Thyroid gland (tissue), 4 donors: ENCODE measurements at places on chromosomes 5 and 9. TPM values are rescaled to one million over a fixed set of nuclear protein-coding genes. Genes with fewer than 3 reads are reported as not detected.

AMBP gene
- not detected for total RNA-seq

TRPM3 gene
- 6.5 TPM for total RNA-seq

LURAP1L gene
- 2.7 TPM for total RNA-seq

GDF9 gene
- total RNA-seq = not detected

GOLGA1 gene
- total RNA-seq = 15.3 TPM

TAF1L gene
- 0.11 TPM for total RNA-seq

SLC34A3 gene
- 0.33 TPM for total RNA-seq

RNF180 gene
- total RNA-seq = 65.8 TPM

NR5A1 gene
- not detected for total RNA-seq

CYLC2 gene
- total RNA-seq = not detected

MSX2 gene
- total RNA-seq = 0.54 TPM

ADAMTS13 gene
- total RNA-seq = 2.8 TPM

ZBTB34 gene
- 15.1 TPM for total RNA-seq

ZDHHC11B gene
- 1.6 TPM for total RNA-seq

WNT8A gene
- total RNA-seq = not detected

DNA sequence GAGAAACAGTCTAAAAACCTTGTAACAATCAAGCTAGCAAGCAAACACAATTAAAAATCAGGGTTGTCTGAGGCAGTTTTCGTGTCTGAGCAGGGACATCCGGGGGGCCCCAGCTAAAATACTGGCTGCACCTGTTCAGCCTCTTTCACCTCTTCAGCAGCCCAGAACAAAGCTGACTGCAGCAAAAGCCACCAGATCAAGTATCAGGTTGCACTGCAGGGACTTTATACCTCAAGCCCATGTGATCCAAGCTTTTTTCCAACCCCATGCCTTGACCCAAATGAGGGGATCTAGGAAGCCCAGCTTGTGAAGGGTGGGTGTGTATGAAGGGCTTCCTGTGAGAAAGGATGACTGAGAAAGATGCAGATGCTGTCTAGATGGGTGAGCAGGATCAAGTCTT is 133.4 kb downstream of the SEMA6A start:
- H3K4me1 ChIP-seq = peaks cover 10% of the 10 kb centered on the region
- no peaks in the 10 kb centered on the region for H3K36me3 ChIP-seq
- no peaks in the 10 kb centered on the region for H3K27me3 ChIP-seq
- H3K27ac ChIP-seq = no peak overlapping the region
- DNase-seq = no peak
- H3K4me3 ChIP-seq = no peak overlapping the region

DNA sequence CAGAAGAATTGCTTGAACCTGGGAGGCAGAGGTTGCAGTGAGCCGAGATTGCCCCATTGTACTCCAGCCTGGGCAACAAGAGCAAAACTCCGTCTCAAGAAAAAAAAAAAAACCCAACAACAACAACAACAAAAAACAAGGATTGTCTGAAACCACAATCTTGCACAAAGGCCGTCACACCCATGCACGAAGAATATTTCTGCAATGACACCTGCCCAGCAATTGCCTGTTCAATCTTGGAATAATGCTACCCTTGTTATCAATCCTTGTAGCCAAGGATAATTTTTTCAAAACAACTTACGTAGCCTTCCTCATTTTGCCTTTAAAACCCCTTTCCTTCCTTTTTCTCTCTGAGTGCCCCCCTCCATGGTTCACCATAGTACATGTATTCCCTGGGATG is 3.7 kb upstream of the CLTB start:
- no peaks in the 10 kb centered on the region for H3K27me3 ChIP-seq
- peaks cover 12% of the 10 kb centered on the region for H3K4me1 ChIP-seq
- H3K4me3 ChIP-seq = no peak overlapping the region

DNA sequence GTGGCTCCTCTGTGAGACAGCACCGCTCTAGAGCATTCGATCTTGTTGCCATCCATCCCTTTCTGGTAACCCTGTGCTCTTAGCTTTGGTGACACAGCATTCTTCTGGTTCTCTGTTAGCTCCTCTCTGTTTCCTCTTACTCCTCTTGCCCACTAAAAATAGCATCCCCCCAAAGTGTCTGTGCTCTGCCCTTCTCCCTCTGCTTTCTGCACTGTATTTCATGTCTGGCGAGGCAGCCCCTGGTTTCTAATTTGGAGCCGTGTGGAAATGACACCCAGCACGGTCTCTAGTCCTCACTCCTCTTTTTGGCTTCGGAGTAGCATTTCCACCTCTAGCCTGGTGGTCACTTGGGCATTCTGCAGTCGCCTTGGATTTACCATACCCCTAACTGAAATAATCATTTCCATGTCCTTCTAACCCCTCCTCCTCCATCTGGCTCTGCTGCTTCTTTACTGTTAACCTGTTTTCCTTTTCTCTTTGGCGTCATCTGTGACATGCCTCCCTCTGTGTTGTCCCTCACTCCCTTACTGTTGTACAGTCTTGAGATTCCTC is 23.8 kb downstream of the NPR3 start:
- no peak overlapping the region for H3K4me3 ChIP-seq
- no peaks in the 10 kb centered on the region for H3K4me1 ChIP-seq
- no peak overlapping the region for H3K27ac ChIP-seq

- peaks cover 7% of the 10 kb centered on the region for H3K4me1 ChIP-seq
- no peak overlapping the region for H3K4me3 ChIP-seq
- no peak overlapping the region for H3K27ac ChIP-seq
- H3K36me3 ChIP-seq = no peaks in the 10 kb centered on the region
Measured at GRCh38 chr5:169904059-169904458, 76.2 kb downstream of the INSYN2B start.

DNA sequence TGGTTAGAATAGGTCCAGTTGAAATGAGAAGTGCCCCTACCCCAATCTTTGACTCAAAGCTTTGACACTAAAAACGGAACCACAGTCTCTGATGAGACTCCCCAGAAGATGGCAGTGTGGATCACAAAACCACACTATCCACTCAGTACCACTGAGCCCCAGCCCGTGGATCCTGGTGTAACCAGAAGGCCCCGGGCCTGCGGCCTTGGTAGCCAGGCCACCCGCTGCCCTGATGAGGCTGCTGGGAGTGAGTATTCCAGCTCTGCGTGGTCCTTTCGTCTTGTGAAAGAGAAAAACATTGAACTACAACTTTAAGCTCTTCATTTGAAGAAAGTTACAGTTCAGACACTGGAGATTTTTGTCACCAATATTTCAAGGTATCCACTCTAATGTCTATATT is 42.2 kb upstream of the FBP1 start:
- no peak overlapping the region for H3K4me3 ChIP-seq
- no peaks in the 10 kb centered on the region for H3K36me3 ChIP-seq
- no peaks in the 10 kb centered on the region for H3K27me3 ChIP-seq
- H3K4me1 ChIP-seq = no peaks in the 10 kb centered on the region
- peak; percentile 79 for DNase-seq
- no peak overlapping the region for H3K27ac ChIP-seq

DNA sequence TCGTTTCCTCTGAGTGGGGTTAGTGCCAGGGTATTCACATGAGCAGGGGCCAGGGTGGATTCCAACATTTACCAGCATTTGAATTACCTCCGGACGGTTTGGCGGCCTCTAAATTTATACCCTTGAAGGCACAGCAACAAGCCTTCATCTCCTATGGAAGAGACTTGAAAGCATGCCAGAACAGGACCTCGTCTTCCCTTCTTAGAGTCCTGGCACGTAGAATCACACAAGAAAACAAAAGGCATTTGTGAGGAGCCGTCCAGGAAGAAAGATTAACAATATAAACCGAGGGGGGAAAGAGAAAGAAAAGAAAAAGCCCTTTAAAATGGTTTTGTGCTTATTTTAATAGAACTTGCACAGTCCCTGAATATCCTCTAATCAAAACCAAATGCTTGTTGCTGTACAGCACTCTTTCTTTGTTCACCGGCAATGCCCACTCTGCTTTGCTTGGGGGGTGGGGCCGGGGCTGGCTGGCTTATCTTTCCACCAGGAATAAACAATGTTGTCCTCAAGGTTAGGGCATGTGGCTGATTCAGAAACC is 575.8 kb upstream of the ZNF462 start:
- H3K36me3 ChIP-seq = no peaks in the 10 kb centered on the region
- H3K27me3 ChIP-seq = no peaks in the 10 kb centered on the region
- DNase-seq = peak; percentile 2
- H3K4me1 ChIP-seq = no peaks in the 10 kb centered on the region
- no peak overlapping the region for H3K27ac ChIP-seq
- no peak overlapping the region for H3K4me3 ChIP-seq

GRCh38 chr5:110790673-110791072 is 51.9 kb downstream of the SLC25A46 start:
- no peak overlapping the region for H3K27ac ChIP-seq
- H3K4me3 ChIP-seq = no peak overlapping the region
- DNase-seq = no peak
- no peaks in the 10 kb centered on the region for H3K27me3 ChIP-seq
- no peaks in the 10 kb centered on the region for H3K4me1 ChIP-seq

- H3K27ac ChIP-seq = no peak overlapping the region
- DNase-seq = no peak
- H3K4me3 ChIP-seq = no peak overlapping the region
- H3K4me1 ChIP-seq = peaks cover 6% of the 10 kb centered on the region
- no peaks in the 10 kb centered on the region for H3K36me3 ChIP-seq
Measured at GRCh38 chr9:133882849-133883755, 109.0 kb downstream of the VAV2 start.

- no peaks in the 10 kb centered on the region for H3K36me3 ChIP-seq
- no peak within 1 kb of the TSS for H3K27ac ChIP-seq
- no peak within 1 kb of the TSS for H3K4me3 ChIP-seq
- H3K4me1 ChIP-seq = peaks cover 5% of the 10 kb centered on the region
- no peak for DNase-seq
Measured at GRCh38 chr5:850511-851006, at the start of gene ZDHHC11. ZDHHC11 (minus strand) TSS chr5:850986; CDS start chr5:850602, 384 bp downstream.

- DNase-seq = peak; percentile 90
- H3K36me3 ChIP-seq = peaks cover under 1% of the 10 kb centered on the region
- no peak overlapping the region for H3K4me3 ChIP-seq
Measured at GRCh38 chr9:93116072-93116961, 17.7 kb downstream of the NINJ1 start.

GRCh38 chr5:333945-334344 is 12.4 kb downstream of the AHRR start:
- no peaks in the 10 kb centered on the region for H3K36me3 ChIP-seq
- no peaks in the 10 kb centered on the region for H3K4me1 ChIP-seq
- no peaks in the 10 kb centered on the region for H3K27me3 ChIP-seq
- no peak overlapping the region for H3K27ac ChIP-seq

- no peak overlapping the region for H3K27ac ChIP-seq
- DNase-seq = no peak
- H3K27me3 ChIP-seq = no peaks in the 10 kb centered on the region
- no peak overlapping the region for H3K4me3 ChIP-seq
- H3K36me3 ChIP-seq = no peaks in the 10 kb centered on the region
- no peaks in the 10 kb centered on the region for H3K4me1 ChIP-seq
Measured at GRCh38 chr5:40649463-40650030, 30.2 kb upstream of the PTGER4 start.

DNA sequence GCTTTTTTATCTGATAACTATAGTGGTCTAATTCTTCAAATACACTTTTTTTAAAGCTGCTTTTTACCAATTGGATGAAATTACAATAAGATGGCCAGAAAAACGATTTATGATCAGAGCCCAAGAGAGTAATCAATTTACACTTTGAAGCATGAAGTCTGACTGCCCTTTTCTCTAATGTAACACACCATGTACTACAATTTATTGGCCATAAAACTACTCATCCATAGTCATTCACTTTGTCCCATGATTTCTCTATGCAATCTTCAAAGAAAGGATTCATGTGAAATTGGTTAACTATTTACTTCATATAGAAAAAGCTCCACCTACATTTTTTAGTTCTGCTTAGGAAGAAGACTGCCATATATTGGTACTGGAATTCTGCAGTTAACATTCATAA is 73.6 kb upstream of the CAST start:
- H3K27me3 ChIP-seq = no peaks in the 10 kb centered on the region
- no peak overlapping the region for H3K4me3 ChIP-seq
- DNase-seq = no peak
- no peaks in the 10 kb centered on the region for H3K36me3 ChIP-seq
- H3K27ac ChIP-seq = no peak overlapping the region

DNA sequence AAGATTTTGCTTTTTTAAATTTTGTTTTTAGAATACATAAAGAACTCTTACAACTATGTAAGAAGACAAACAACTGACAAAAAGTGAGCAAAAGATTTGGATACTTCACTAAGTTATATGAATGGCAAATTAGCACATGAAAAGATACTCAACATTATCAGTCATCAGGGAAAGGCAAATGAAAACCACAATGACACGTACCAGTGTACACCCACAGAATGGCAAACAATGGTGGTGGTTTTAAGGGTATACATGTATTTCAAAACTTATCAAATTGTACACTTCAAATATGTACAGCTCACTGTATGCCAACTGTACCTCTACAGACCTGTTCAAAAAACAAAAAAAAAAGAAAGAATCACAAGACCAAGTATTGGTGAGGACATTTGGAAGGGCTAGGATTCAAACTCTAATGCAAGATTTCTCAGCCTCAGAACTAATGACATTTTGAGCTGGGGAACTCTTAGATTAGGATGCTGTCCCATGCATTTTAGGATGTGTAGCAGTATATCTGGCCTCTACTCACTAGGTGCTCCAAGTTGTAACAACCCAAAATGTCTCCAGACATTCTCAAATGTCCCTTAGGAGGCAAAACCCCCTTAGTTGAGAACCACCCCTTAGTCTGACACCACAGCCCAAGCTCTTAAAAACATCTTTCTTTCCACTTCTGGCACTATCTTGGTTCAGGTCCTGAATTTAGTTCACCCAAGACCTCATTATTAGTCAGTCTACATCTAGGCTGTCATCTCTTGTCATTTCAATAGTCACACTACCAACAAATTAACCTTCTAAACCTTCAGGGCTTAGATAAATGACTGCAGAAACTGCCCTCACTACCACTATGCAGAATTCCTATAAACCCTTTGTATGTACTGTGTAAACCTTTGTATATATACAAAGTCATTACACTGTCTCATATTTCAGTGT is 9.7 kb downstream of the SCAI start:
- no peak overlapping the region for H3K27ac ChIP-seq
- H3K4me1 ChIP-seq = no peaks in the 10 kb centered on the region
- no peak overlapping the region for H3K4me3 ChIP-seq
- no peaks in the 10 kb centered on the region for H3K36me3 ChIP-seq

DNA sequence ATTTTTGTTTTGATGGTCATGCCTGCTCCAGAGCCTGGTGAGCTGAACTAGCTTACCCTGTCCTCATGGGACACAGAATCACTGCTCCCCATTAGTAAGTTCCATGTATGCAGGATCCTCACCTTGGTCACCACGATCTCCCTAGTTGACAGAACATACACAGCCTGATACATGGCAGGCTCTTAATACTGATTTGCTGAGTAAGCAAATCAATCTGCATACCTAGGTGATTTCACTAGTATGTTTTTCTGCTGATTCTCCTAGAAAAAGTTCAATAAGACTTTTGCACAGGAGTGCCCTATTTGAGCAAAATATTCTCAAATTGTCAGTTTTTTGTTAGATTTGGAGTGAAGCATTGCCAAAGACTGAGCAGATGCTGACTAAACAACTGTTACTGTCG is 113.7 kb downstream of the ACER2 start:
- H3K27me3 ChIP-seq = no peaks in the 10 kb centered on the region
- no peak overlapping the region for H3K27ac ChIP-seq
- H3K36me3 ChIP-seq = no peaks in the 10 kb centered on the region
